ENCODE measurements at places on chromosomes 3 and 15. TPM values are rescaled to one million over a fixed set of nuclear protein-coding genes. Genes with fewer than 3 reads are reported as not detected.

DNA sequence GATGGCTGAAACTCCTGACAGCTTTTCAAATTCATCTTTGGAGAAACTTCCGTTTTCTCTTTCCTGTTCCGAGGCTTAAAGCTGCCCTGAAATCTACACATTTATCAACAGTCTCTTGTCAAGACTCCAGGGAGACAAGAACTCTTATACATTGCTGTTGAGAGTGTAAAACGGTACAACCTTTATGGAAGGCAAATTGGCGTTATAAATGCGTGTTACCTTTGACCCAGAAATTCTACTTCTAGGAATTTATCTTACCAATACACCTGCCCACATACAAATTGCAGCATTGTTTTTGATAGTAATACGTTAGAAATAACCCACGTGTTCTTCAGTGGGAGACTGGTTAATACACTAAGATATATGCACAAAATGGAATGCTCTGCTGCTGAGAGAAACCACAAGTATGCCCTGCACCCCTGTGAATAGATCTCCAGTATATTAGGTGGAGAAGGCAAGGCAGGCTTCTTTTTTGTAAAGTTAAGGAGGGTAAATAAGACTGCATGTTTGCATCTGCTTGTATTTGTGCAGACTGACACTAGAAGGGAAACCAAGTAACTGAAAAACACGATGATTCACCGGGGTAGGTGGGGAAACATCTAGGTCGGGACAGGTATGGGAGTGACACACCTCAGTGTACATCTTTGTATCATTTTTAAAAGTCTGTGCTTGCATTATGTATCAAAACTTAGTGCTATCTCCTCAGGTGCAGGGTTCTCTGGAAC lies 97.5 kb downstream of the IGF1R start:
- DNase-seq = no peak

- DNase-seq = no peak
Observed at GRCh38 chr15:96123028-96123400, 207.5 kb upstream of the NR2F2 start.

GRCh38 chr15:50685976-50686468 lies 575 bp downstream of the TRPM7 start:
- DNase-seq = peak; percentile 66

Gene CCDC39
- not detected for total RNA-seq

- DNase-seq = no peak
Observed at GRCh38 chr15:74826921-74827320, 494 bp downstream of the CPLX3 start.

GRCh38 chr15:90583471-90584252 lies 53.9 kb downstream of the CRTC3 start:
- no peak for DNase-seq

- peak; percentile 57 for DNase-seq
Observed at GRCh38 chr15:69031013-69032001, 16.8 kb downstream of the NOX5 start.

GRCh38 chr3:43582866-43583265 lies 38.9 kb downstream of the ANO10 start:
- no peak for DNase-seq

DNA sequence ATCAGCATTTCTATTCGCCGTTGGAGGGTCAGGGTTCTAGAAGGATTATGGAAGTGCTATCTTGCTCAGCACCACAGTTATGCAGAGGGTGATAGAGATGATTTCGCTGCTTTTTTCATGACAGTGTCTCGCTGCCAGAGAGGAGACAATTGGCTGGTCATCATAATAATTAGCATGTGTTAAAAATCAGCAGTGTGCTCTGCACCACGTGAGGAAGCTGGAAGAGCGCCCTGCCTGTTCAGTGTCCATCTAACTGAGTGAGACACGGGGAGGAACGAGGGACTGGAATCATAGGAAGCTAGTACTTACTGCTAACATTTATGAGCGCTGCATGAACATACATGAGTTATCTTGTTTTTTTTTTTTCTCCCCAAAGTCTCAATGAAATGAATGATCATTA lies 116.2 kb upstream of the PLAAT1 start:
- no peak for DNase-seq

GRCh38 chr3:127959873-127960272 lies 44.8 kb downstream of the KBTBD12 start:
- peak; percentile 54 for DNase-seq

DNA sequence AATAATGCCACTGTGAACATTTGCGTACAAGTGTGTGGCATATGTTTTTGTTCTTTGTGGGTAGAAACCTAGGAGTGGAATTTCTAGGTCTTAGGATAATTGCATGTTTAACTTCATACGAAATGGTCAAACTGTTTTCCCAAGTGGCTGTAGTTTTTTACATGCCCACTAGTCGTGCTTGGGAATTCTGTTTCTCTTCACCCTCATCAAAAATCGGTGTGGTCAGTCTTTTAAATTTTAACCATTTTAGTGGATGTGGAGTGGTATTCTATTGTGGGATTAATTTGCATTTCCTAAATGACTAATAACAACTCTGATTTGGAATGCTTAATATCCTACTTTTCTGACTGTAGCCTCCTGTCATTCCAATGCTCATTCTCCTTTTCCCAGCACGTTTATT lies 27.6 kb downstream of the ZFAND6 start:
- DNase-seq = no peak

Gene SLC27A2
- total RNA-seq = 1.3 TPM

Gene NEK11
- total RNA-seq = 8.6 TPM

Gene B2M
- total RNA-seq = 1,867 TPM

DNA sequence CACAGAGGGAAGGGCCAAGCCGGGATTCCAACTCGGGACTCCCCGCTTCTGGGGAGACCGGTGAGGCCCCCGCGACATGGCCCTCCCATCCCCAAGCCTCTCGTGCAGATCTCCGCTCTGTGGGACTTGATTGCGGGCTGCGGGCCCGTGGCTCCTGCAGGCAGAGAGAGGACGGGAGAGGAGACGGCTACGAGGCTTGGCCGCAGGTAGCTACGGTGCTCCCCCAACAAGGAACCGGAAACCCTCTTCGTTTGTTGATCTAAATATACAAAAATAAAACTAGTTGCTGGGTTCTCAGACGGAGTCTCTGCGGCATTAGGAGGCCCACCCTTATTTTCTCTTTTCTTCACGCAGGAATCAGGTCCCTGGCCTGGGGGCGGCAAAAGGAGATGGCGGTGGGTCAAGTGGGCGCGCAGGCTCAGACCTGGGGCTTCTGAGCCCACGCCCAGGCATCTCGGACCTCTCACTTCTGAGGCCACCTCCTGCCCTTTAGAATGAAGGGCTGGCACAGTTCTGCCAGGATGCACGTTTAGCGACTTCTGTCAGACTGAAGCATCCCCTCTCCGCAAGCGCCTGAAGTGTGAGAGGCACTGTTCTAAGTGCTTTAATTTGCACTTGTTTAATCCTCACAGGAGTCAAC lies 10.9 kb downstream of the GNB5 start:
- DNase-seq = no peak

DNA sequence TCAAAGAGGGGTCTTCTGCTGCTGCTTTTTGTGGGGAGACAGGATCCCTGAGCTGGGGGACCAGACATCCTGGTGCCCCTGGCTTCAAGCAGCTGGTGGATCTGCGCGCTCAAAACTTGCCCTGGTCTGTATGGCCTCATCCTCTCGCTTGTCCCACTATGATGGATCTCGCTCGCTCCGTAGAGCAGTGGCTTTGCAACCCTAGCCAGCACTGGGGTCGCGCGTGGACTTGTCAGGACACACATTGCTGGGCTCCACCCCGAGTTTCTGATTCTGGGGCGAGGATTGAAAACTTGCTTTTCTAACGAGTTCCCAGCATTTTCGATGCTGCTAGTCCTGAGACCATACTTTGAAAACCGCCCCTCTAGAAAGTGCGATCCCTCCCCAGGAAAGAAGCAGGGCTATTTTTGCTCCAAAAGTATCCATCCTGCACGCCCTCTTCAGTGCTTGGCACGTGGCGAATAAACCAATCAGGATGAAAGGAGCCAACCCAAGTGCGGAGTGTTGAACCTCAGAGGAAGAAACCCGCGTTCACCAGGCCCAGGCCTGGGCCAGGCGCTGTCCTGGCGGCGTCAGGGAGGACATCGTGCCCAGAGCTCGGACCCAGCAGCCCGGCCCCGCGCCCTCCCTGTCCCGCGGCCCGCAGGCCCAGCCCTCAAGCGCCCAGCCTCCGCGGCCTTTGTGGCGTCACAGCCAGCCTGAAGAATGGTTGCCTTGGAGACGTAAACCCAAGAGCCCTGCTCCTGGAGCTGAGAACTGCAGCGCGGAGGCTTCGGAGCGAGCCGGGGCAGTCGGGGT lies at the start of gene CFAP100:
CFAP100 (plus strand) TSS at position 731 of the 798 bp plus-strand sequence. CDS start 1,092 bp downstream, outside the sequence.
- DNase-seq = no peak

Gene MYH15
- 1.1 TPM for total RNA-seq

Gene CPNE4
- total RNA-seq = not detected

GRCh38 chr15:100020189-100020588 lies 287.0 kb upstream of the LYSMD4 start:
- DNase-seq = no peak

DNA sequence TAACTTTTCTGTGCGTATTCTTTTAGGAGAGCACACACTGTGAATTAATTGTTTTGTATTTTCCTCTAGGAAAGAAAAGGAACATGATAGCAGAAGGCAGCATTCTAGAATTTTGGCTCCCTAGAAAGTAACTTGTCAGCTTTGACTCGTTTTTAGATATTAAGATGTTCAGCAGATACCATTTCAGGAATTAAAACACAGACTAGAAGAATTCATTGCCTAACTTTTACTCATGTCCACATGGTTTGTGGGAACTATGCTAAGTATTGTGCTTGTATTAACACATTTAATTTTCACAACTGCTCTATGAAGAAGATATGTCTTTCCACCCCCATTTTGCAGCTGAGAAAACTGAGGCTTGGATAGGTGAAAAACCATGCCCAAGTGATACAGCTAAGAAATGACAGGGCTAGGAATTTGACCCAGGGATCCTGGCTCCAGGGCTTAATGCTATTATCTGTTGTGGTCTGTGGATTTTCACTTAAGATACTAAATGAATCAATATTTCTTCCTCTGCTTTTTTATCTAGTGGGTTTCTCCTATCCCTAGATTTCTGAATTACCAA lies 128.8 kb downstream of the MITF start:
- DNase-seq = no peak

GRCh38 chr3:64300790-64301423 lies 75.6 kb upstream of the PRICKLE2 start:
- DNase-seq = peak; percentile 66

- peak; percentile 17 for DNase-seq
Observed at GRCh38 chr3:28912120-28912885, 368.6 kb upstream of the RBMS3 start.

DNA sequence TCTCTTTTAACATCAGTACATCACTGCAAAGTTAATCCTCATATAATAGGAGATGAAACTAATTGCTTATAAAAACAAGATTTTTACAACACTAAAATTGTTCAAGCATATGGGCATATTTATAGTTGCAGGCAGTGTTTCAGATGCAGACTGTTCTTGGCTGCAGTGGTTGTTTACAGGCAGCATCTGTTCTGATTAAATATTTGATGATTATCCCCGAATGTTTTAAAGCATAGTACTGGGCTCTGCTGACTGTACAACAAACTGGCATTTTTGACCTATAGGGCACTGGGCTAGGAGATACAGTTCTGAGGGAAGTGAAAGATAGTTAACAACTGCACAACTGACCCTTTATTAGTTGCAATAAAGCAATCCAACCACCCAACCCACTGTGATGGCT lies 113.6 kb downstream of the UBE3A start:
- DNase-seq = no peak

Gene GPD1L
- 6.7 TPM for total RNA-seq

DNA sequence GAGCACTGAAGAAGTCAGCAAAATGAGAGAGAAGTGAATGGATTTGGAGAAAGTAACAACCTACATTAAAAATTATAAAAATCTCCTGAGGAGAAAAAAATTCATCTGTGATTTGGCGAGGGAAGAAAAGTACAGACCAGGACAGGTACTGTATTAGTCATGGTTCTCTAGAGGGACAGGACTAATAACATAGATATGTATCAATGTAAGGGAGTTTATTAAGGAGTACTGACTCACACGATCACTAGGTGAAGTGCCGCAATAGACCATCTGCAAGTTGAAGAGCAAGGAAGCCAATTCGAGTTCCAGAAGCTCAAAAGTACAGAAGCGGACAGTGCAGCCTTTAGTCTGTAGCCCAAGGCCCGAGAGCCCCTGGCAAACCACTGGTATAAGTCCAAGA lies 1004.4 kb upstream of the ALCAM start:
- no peak for DNase-seq

- no peak for DNase-seq
Observed at GRCh38 chr15:74041777-74042435, 40.4 kb downstream of the GOLGA6A start.

DNA sequence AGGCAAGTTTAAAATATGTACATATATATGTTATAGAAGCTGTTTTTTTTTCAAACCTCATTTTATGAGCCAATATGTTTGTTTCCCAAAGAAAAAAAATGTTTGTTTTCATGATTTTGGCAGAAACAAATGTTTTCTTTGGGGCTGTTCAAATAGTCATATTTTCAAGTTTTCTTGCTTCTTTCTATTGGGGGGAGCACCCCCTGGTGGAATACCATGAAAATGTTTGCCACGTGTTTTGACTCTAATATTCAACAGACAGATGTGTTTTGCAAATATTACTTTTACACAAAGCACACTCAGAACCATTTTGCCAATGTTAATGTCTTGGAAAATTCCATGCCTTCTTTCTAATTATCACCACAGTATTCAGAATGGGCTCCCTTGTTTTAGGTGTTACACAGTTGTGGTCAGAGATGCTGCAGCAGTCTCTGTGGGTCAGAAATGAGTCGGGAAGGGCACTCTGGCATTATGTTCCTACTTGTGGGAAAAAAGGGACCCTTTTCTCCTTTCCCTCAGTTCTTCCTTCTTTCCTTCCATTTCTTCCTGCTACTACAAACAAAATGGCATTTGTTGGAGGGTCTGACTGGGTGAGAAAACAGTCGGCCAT lies 817.0 kb downstream of the TUSC7 start:
- DNase-seq = no peak

GRCh38 chr15:58552505-58553364 lies 120.9 kb downstream of the LIPC start:
- no peak for DNase-seq

Gene CCR8
- not detected for total RNA-seq

Gene COL7A1
- total RNA-seq = 107 TPM

DNA sequence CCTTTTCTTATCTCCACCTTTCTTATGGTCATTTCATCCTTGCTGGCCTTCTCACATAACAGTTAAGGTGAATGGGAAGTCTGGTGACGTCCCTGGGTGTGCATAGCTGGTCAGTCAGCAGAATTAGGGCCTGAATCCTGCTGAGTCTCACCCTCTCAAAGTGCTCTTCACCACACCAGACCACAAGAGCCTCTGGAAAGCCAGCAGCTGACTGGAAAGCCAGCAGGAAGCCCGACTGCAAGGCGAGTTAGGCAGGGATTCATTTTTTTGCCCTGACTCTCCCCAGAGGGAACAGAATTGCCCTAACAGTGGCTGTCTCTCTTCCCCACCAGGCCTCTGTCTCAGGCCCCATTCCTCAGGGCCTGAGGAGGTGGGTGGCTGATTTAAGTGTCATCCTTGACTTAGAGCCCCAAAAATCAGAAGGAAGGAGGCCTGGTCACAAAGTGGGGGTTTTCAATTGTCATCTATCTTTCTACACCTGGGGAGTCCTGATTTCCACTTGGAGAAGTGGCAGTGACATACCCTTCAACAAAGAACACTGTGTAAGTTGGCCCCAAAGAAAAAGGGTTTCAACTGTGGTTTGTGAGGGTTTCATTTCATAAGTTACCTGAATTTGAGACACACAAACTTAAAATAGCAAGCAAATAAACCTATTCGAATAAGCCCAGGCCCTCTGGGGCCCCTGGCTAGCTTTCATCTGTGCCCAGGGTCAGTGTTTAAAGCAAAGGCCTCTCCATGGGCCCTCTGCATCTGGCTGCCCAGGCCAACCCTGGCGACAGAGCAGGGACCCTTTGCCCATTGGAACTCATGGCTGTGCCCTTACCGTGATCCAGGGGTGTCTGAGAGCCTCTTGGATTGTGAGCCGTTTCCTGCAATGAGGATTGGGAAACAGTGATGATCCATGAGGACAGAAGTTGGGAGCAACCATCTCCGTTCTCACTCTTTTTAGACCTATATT lies 90.5 kb upstream of the HERC1 start:
- no peak for DNase-seq

All from Daoy (cell line).